ENCODE measurements at places on chromosomes 4 and X.

DNA sequence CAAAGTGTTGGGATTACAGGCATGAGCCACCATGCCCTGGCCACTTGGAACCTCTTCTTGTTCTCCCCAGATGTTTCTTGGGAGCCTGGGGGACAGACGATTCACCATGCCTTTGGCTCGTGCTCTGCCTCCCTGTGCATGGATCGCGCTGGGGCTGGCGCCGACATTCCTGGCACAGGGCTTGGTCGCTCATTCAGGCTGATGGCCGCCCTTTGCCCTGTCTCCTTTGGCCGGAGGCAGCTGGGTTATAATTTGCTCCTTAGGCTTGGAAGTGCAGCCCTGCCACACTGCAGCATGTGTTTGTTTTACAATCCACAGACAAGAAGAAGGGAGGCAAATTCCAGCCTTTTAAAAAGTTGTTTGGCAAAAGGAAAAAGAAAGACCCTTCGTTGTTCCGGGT, 115.3 kb downstream of the AASDH start:
- no peak for DNase-seq

DNA sequence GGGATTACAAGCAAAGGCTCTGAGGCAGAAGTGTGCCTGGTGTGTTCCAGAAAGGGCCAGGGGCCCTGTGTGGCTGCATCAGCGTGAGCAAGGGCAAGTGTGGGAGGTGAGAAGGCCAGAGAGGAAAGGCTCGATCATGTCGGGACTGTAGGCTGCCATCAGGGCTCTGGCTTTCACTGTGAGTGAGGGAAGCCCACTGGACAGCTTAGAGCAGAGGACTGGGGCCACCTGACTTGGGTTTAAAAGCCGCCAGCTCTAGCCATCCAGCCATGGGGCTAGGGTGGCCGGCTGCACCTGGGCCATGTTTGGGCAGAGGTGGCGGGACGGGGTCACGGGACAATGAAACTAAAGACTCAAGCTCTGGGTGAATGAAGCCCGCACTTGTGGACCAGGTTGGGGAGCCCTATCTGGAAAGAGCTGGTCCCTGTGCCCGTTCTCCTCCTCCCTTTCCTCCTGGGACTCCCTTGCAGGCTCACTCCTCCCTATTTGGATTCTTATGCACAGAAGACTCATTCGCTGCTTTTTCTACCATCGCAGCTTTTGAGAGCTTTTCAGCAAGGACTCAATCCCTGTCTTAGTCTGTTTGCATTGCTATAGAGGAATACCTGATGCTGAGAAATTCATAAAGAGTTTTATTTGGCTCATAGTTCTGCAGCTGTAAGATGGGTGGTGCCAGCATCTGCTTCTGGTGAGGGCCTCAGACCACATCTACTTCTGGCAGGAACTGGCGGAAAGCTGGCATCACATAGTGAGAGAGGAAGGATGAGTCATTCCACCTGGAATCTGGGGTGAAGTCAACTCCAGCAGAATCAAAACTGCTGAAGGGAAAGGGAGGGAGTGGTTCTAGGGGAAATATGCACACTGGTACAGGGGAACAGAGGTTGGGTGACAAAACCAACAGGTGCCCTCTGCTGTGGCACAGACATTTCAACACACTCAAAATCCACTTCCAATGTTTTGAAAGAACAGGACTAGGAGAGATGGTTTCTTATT, 15.3 kb downstream of the CTAG1B start:
- DNase-seq, result no peak

GRCh38 chr4:39931441-39931901, 46.2 kb downstream of the PDS5A start:
- no peak for DNase-seq

GRCh38 chr4:184310171-184310567, 92.5 kb upstream of the ENPP6 start:
- no peak for DNase-seq

GRCh38 chr4:181508601-181509000, 734.6 kb upstream of the TENM3 start:
- DNase-seq, result no peak

- DNase-seq, result no peak
These were observed 121.8 kb upstream of the AP1S2 start for GRCh38 chrX:15976396-15976795.

GRCh38 chr4:84966382-84967242, at the start of gene WDFY3:
Gene WDFY3 (minus strand): TSS chr4:84966690. CDS start chr4:84860591, 106,099 bp downstream.
- DNase-seq, result no peak
